ENCODE measurements at places on chromosomes 1 and 21. TPM values are rescaled to one million over a fixed set of nuclear protein-coding genes. Genes with fewer than 3 reads are reported as not detected.
A peak's percentile ranks its signal among the peaks of the same experiment; 100 is the strongest.

DNA sequence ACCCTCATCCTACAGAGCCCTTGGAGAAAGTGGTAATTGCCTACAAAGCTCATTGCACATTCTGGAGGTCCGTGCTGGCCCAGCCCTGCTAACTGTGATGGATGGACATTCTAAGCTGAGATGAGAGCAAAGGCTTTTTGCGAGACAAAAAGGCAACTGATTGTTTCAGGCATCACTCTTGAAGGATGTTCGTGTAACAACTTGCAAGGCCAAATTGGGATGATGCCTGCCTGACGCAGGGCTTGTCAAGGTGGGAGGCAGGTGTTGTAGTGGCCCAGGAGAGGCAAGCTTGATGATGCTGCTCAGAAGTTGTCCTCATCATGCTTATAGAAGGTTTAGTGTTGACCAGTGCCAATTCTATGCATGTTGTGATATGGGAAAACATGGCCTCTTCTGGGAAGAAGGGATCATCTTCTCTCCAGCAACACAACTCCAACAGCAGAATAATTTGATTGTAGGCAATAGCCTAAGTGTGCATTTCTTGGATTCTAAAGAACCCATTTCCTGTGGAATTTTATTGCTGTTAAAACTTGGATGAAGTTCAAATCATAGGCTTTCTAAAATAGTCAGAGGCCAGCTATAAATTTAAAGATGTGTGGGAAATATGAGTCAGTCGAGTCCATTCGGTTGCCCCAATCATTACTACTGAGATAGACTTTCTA, 102.5 kb upstream of the COA6 start:
- no peak for DNase-seq

GRCh38 chr21:46097336-46098293, at the start of gene COL6A2:
TSS of gene COL6A2 (plus strand) at chr21:46098112.
- DNase-seq, result peak; percentile 85

CEP170 gene
- polyA plus RNA-seq, result 89.2 TPM

DNA sequence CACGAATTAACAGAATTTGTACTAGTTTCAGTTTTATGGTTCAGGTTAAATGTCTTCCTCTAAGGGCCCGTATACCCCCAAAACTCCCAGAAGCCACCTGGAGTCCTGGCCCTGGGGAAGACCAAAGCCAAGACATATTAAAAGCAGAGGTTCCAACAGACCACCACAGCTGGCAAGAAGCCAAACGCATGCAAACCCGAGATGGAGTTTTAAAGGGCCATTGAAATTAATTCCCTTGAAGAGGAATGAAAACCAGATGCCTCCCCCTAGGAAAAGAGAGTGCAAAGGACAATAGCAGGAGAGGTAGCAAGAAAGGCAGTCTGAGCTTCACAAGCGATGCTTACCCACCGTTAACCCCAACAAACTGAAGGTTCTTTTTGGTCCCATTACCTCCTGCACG, 48.1 kb downstream of the KANK4 start:
- no peak for DNase-seq

DNA sequence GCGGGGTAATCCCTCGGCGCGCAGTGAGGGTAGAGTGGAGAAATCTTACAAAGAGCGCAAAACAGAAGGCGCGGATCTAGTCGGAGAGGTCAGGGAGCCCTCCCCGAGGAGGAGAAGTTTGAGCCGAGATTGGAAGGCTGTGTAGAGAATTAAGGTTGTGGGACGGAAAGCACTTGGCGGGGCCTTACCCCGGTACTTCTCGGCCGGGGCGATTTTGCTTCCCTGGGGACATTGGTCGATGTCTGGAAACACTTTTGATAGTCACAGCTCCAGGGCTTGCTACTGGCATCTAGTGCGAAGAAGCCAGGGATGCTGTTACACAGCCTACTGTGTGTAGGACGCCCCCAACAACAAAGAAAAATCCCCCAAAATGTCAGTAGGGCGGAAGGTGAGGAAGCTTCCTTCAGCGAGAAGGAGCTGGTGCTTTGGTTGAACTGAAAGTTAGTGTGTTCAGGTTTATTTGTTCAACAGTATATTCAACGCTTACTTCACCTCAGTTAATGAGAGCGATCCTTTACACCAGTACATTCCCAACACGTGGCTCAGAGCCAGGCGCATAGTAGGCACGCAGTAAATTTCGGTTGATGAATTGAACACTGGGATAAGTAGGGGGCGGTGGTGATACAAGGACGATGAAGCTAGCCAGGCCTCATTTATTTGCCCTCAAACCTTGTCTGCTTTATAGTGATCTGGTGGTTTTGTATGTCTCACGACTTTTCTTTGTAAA, 807 bp downstream of the CEP85 start:
- peak; percentile 61 for DNase-seq

TMEM52 gene
- polyA plus RNA-seq, result 25.0 TPM

- peak; percentile 86 for DNase-seq
Observed at GRCh38 chr1:183417772-183418491, at the start of gene NMNAT2. TSS of gene NMNAT2 (minus strand) at chr1:183418380. CDS start at chr1:183418267, 113 bp downstream.

PDC gene
- not detected for polyA plus RNA-seq

DNA sequence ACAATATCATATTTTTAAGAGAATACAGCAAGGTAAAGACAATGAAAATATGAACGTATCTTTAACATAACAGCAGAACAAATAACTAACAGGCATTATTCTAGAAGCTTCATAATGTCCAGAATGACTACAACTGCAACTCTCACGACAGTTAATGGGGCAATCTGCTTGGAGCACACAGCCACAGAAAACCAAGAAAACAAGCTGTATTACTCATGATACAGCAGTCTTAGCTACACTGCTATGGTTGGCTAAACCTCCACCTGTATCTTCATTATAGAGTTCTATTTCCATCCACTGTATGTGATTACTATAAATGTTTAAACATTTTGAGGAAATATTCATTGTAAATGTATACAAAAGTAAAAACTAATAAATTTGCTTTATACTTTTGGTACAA, 139.9 kb downstream of the DPYD start:
- no peak for DNase-seq

RAB7B gene
- polyA plus RNA-seq, result not detected

DNA sequence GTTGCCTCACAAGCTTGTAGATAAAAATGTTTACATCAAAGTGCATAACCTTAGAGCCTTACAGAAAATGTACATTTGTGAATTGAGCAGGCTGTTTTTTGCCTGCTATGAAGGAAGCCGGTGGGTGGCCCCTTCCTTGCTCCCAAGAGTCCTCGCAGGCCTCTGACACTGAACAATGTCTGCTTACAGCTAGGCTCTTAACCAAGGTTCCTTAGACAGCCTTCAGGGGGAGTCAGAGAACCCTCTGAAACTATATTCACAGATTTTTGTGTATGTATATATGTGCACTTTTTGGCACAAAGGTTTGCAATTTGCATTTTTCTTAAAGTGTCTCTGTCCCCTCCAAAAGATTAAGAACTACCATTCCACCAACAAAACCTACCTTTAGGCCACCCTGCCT, 282.6 kb downstream of the BARHL2 start:
- DNase-seq, result peak; percentile 49

DNA sequence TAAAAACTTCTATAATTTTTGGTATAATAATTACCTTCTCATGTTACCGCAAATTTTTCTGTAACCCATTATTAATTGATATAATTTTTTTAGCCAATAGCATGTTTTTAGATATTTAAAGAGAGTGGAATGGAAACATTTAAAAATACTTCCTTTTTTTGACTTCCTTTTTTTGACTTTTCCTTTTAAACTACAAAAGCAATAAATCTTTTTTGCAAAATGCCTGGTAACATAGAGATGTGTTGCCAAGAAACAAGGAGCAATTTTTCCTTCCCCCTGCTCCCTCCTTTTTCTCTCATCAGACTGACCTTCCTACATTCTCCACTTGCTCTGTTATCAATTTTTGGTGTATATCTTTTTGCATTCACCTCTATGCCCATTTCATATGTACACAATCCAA, 666.2 kb downstream of the ADGRL2 start:
- DNase-seq, result no peak
